ENCODE measurements at places on chromosomes 2 and 18.
A peak's percentile ranks its signal among the peaks of the same experiment; 100 is the strongest.

DNA sequence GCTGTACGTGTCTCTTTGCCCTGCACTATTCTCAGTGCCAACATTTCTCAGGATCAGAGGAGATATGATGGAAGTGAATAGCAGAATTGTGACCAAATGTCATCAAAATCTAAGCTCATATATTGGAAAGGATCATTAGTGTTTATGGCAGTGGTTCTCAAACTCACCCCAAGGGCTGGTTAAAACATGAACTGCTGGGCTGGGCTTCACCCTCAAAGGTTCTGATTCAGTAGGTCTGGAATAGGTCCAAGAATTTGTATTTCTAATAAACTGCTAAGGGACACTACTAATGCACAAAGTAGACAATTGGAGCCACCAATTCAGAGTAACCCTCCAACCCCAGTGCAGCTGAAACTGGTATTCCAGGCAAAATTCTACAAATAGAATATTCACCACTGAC, 317.9 kb upstream of the UBE2E3 start:
- no peak for DNase-seq

DNA sequence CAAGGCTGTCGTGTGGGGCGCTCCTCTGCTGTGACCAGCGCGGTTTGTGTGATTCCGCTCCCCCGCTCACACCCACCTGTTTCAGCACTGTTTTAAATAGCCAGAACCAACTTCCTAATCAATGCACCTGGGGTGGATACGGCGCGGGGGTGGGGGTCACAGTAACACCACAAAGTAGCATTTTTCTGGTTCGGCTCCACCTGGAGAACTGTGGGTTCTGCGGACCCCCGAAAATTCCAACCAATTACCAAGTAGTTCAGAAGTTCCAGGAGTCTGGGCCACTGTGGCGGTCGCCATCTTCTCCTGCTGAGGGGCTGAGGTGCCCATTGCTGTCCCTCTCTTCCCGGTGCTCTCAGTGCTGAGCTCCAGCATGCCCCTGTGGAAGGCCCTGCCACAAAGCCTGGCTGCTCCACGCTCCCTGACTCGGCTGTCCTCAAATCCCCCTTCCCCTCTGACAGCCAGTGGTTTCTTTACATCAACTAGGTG, 79.4 kb downstream of the GFPT1 start:
- no peak for DNase-seq

DNA sequence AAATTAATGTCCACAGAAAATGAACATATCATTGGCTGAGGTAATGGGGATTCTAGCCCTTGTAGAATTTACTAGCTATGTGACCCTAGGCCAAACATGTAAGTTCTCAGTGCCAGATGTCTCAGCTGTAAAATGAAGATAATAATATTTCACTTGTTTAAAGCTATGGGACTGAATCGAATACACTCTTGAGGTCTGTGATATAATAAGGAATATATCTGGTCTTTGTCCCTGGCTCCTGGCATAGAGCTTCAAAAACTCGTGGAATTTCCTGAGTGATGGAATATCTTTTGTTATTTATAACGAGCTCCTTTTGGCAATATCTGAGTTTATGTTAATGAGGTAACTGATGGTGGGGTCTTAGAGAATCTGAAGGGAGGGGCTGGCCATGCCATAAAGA, 201.4 kb upstream of the CYP26B1 start:
- no peak for DNase-seq

DNA sequence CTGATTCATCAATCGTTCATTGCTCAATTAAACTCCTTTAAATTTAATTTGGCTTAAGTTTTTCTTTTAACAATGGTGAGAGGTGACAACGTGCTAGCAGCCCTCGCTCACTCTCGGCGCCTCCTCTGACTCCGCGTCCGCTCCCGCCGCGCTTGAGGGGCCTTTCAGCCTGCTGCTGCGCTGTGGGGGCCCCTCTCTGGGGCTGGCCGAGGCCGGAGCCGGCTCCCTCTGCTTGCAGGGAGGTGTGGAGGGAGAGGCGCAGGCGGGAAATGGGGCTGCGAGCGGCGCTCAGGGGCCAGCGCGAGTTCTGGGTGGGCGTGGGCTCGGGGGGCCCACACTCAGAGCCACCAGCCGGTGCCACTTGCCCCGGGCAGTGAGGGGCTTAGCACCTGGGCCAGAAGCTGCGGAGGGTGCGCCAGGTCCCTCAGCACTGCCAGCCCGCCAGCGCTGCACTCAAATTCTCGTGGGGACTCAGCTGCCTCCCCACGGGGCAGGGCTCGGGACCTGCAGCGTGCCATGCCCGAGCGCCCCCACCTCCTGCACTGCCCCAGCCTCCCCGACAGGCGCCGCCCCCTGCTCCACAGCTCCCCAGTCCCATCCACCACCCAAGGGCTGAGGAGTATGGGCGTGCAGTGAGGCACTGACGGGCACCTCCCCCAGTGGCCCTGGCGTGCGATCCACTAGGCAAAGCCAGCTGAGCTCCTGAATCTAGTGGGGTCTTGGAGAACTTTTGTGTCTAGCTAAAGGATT, 19.6 kb downstream of the ANKMY1 start:
- peak; percentile 70 for DNase-seq

- no peak for DNase-seq
Measured at GRCh38 chr2:31997653-31998052, 13.2 kb downstream of the MEMO1 start.

GRCh38 chr2:30191819-30192271, 39.5 kb upstream of the LBH start:
- no peak for DNase-seq

DNA sequence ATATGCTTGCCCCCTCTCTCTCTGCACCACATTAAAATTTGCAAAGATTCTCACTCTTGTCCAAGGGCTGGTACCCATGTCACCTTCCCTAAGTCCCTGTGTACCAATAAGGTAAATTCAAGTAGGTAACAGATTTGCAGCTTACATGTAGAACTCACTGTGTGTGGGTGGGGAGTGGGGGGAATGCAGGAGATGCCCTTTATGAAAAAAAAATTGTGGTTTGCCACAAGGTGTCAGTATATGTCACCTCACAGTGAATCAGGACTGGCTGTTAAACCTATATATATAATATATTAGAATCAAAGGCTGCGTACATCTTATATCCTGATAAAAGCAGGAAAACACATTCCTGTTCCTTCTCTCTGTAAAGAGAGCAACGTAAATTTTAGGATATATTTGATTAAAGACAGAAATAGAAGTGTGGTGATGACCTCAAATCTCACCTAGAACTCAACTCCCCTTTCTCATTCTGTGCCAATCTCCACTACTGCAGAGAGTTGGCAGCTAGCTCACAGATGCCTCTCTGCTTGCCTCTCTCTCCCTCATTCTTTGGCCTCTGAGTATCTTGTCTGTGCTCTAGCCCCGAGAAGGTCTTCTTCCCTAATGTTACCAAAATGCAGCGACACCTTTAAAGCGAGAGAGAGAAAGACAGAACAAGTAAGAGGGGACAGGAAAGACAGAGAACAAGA, 536 bp downstream of the XDH start:
- DNase-seq: no peak
